Activated T-helper 1 cell treated with anti-CD3 and anti-CD28 coated beads, Interleukin-2, amount 50 U/mL, for 16 hours (primary cell): ENCODE measurements at places on chromosomes 7 and 10.
A peak's percentile ranks its signal among the peaks of the same experiment; 100 is the strongest.

DNA sequence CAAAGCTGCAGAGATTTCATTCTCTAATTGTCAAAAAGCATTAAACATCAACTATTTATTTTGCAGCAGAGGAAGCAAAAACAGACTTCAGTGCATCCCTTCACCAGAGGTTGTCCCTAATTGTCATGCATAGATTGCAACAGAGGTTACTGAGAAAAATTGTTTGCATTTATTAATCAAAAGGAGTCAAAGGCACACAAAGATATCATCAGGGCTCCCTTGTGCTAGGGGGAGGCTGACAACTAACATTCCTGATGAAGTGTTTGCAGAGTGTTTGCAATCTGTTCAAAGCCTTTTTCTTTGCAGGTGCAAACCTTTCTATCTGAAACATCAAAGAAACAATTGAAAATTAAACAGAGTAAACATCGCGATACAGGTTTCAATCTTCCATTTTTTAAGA, 227.5 kb downstream of the TEX36 start:
- no peak for DNase-seq

DNA sequence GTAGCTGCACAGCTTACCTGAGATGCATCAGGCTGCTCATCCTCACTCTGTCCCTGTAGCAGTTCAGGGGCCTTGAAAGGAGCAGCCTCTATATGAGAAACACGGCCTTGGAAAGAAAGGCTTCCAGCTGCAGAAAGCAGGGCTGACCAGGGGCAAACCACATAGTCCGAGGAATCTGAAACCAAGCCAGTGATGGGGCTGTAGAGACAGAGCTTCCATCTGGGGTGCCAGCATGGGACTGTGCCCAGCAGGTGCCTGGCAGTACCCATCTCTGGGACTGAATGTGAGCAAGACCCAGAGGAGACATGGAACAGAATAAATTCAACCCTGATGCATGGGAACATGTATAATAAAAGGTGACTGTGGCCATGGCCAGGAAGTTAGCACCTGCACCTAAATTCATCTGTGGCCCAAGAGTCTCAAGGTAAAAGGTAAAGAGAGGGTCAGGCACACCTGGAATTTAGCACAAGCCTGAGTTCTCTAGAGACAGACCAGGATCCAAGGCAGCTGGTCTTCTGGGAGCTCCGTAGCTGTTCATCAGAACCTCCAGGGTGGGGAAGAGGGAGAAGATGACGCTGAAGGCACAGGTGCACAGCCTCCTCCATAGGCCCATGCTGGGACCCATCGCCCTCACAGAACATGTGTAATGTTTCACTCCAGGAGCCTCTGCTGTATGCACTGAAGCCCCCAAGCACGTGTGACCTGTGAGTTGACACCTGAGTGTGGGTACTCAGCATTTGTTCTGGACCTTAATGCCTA, 25.3 kb downstream of the FRMPD2 start:
- no peak for DNase-seq

- no peak for DNase-seq
These were observed 208.3 kb downstream of the CELF2 start for GRCh38 chr10:11225935-11226334.

DNA sequence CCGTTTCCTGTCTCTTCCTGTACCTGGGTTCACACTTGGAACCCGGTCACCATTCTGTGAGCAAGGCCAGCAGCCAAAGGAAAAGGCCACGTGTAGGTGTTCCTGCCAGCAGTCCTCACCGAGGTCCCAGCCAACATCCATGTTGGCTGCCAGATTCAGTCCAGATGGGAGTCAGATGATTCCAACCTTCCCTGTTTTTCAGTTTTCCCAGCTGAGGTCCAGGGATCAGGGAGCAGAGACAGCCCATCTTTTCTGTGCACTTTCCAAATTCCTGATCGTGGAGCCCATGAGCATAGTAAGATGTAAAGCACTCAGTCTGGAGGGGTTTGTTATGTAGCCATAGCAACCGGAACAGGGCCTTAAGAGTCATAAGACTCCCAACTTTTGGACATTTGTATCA, 3.9 kb upstream of the PVRIG start:
- no peak for DNase-seq

- DNase-seq = no peak
These were observed 13.8 kb downstream of the CYTH3 start for GRCh38 chr7:6258440-6259182.

- DNase-seq = no peak
These were observed 127.3 kb downstream of the LHPP start for GRCh38 chr10:124588736-124589490.

DNA sequence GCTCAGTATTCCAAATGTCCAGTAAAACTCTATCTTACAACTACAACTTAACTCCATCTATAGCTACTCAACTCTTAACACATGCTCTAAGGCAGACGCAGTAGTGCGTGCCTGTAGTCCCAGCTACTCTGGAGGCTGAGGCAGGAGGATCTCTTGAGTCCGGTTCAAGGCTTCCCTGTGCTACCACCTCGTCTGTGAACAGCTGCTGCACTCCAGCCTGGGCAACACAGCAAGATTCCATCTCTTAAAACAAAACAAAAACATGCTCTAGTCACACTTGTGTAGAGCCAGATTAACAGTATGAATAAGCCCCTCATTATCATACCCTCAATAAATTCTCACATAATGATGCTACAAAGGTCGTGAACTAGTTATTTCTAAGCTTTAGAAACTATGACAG, 3.6 kb downstream of the BAZ1B start:
- DNase-seq = no peak

DNA sequence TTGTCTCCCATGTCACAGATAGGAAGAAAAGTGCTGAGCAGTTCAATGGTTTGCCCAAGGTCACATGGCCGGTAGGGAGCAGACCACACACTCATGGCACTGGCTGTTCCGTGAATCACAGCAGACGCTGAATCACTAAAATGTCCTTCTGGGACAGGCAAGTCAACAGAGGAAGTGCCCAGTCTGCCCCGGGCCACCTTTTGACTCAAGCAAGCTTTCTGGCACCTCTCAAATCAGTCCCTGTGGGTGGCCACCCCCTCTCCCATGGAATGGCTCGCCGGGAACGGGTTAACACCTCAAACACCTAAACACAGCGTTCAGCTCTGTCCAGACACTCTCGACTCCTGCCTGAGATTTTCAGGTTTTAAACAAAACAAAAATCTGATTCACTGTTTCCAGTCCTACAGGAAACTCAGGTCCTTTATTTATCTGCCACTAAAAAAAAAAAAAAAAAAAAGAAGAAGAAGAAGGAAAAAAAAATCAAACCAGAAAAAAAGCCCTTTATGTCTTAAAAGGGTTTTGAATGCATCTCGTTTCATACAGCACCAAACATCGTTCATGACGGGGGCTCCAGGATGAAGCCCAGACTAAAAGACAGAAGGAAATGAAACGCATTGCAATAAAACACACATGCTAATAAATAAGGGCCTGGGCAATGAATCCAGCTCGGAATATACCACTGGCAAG, 15.5 kb downstream of the CARD11 start:
- DNase-seq = peak; percentile 12

GRCh38 chr10:15152556-15152955, 15.9 kb downstream of the NMT2 start:
- no peak for DNase-seq

DNA sequence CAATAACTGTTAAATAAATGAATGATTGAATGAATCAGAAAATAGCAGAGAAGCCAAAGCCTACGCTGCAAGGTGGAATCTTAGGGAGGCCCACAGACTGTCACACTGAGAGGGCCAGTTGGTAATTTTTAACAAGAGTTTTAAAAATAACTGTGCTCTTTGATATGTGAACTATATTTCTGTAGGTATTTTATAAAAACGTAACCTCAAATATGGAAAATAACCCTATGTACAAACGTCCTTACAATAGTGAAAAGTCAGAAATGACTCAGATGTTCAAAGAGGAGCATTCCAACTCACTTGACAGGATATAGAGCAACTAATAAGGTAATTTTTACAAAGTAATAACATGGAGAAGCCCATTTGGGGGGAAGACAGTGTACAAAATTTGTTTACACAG, 18.9 kb upstream of the TMEM273 start:
- DNase-seq = no peak

DNA sequence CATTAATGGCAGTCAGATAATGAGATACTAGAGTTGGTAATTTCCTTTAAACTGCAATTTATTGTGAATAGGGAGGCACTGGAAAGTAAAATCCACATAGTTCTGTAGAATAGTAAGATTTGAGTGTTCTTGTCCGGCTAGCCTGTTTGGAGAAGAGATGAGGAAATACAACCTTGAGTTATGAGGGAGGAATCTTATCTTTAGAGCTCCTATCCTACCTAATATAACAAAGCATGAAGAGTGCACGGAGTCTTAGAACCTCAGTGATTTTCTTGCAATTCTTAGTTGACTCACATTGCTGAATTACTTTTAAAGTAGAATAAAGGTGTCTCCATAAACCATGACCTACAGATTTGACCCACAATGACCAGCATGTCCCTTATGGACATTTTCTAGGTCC, 73.4 kb downstream of the ATAD1 start:
- DNase-seq = no peak

DNA sequence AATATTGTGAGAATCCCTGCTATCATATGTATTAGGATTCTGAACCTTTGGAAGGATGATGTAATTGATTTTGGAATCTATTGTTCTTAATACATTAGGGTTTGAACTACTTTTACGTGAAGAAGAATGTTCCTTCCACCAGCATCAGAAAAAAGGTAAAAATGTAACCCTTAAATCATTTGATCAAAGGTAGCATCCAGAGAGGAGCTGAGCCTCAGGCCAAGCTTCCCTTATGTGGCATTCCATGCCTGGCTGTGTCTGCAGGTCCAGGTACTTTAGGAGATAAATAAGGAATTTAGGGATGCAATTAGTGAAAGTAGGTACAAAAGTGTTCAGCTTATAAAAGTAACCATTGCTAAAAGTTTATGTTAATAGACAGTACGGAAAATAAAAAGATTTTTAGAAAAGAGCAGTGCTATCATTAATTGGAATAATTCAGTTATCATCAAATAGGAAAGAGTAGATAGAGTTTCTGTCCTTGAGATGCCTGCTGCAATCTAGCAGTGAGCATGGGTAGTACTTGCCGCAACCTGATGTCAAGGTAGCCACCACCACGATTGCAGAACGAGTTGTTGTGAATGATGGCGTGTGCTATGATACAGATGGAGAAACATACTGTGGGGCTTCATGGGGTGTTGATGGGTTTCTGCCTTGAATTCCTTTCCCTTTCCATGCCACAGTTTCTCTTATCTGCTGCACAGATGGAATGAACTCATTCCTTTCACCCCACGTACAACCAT, 228.8 kb downstream of the GATA3 start:
- no peak for DNase-seq

DNA sequence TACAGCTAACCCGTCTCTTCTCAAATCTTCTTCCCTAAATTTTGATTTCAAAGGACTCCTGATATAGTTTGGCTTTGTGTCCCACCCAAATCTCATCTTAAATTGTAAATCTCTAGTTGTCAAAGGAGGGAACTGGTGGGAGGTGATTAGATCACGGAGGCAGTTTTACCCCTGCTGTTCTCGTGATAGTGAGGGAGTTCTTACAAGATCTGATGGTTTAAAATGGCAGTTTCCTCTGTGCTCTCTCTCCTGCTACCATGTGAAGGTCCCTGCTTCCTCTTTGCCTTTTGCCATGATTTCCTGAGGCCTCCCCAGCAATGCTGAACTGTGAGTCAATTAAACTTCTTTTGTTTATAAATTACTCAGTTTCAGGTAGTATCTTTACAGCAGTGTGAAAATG, 269.3 kb downstream of the POLR1F start:
- no peak for DNase-seq

- DNase-seq = no peak
These were observed 55.3 kb downstream of the STK32C start for GRCh38 chr10:132252412-132252811.

GRCh38 chr10:119523895-119524719, 18.4 kb downstream of the RGS10 start:
- no peak for DNase-seq

DNA sequence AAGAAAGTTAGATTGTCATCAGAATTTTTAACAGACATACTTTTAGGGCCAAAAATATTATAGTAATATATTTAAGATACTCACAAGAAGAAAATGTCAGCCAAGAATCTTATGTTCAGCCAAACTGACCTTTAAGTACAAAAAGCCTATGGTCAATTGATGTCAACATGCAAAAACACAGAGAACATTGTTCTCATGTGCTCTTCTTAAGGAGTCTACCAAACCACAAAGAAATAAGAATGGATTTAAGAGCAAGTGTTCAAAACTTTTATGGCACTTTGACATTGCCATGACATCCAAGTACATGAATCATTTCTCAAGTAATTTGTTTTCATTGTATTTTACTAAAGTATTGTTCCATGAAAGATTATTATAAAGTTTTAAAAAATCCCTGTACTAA, 180.4 kb downstream of the TMEM26 start:
- DNase-seq = no peak

DNA sequence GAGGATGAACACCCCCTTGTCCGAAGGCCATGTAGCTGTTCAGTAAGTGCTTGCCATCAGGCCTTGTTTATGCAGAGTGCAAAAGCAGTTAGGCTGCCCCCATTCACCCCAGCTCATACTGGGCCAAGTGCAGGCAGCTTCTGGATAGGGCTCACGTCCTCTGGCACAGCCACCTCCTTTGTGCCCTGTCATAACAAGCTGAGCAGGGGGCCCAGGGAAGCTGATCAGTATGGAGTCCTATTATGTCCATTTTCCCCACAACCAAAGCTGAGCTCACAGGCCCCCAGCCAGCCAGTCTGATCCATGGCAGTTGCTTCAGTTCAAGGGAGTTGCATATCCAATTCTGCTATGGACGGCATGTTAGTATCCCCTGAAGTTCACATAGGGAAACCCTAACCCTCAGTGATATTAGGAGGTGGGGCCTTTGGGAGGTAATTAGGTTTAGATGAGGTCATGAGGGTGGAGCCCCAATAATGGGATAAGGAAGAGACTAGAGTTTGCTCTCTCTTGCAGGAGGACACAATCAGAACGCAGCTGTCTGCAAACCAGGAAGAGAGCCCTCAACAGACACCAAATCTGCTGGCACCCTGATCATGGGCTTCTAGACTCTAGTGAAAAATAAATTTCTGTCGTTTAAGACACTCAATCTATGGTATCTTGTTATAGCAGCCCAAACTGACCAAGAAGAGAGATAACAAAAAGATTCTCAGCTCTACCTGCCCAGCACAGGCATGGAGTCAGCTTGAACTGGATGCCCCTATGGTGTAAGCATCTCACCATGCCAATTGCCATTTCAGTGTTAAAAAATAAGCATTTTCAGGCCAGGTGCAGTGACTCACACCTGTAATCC, 155.9 kb downstream of the FGFR2 start:
- no peak for DNase-seq

DNA sequence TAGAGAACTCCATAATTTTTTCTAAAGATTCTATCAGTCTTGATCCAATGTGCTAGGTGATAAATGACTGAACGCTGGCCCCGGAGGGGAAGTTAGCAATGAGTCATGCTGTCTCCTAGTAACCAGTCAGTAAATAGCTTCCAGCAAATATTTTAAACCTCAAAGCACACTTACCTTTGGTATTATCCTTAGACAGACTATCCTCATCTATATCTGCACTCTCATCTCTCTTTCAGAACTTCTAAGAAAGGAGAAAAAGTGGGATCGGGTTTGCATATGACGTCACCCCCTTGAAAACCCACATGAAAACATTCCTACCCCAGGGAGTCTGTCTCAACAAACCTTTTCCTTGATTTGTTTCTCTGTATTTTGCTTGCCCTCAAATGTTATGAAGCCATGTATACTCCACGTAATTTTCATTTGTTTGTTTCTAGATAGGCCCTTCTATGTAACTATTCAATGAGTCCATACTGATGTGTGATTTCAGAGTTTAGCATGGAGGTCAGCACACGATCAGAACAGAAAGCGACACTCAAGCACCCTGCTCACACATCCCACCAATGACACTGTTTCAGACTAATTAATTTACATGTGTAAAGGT, 174.9 kb upstream of the NRP1 start:
- DNase-seq = peak; percentile 1

- DNase-seq = no peak
These were observed 31.9 kb upstream of the GUSB start for GRCh38 chr7:66013938-66014337.
